ENCODE measurements at places on chromosomes 2 and 18.

DNA sequence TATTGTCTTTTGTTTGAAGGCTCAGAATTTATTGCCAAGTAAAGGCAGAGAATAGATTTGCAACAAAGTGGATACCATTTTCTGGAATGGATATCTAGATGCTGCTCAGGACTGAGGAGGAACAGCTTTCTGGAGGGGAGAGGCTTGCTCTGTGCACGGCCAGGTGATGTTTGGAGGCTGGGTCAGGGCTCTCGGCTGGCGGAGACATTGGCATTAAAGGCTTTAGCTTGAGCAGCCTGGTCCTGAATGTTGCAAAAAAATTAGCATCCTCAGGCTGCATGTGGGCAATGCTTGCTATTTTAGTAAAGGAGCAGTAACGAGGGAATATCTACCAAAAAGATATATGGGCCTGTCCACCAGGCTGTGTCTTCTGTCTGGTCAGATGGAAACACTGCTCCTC lies 20.4 kb downstream of the RNF144A start:
- no peak for DNase-seq

DNA sequence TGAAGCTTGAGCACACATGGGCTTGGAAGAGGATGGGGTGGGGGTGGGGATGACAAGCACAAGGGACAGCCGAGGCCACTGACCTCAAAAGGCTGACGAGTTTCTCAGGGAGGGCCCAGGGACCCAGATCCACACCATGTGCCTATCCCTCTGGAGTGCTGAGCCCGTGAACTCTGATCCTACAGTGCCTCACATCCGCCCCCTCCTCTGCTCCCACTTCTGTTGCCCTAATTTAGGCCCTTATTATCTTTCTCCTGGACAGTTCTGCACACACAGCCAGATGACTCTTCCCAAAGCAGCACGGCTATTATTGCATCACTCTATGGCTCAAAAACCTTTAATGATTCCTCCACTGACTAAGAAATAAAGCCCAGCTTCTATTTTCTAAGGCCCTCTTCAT lies 24.8 kb downstream of the CYRIA start:
- no peak for DNase-seq

- no peak for DNase-seq
Measured at GRCh38 chr2:79292239-79292957, 132.8 kb upstream of the REG3A start.

DNA sequence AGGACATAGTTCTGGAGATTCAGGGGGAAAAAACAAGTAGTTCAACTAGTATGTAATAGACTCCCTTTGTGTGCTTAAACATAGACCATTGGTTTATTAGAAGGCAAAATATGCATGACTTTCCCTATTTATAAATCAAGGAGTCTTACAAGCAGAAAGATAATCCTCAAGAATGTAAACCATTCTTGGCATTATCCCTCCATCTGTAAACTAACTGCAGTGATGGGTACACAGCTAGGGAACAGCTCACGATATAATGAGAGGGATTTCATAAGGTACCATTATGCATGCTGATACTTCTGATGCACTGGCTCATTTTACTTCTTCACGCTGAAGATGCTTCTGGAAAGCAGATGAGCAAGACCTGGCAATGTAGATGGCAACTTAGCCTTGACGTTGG lies 878 bp downstream of the FBXO15 start:
- no peak for DNase-seq

DNA sequence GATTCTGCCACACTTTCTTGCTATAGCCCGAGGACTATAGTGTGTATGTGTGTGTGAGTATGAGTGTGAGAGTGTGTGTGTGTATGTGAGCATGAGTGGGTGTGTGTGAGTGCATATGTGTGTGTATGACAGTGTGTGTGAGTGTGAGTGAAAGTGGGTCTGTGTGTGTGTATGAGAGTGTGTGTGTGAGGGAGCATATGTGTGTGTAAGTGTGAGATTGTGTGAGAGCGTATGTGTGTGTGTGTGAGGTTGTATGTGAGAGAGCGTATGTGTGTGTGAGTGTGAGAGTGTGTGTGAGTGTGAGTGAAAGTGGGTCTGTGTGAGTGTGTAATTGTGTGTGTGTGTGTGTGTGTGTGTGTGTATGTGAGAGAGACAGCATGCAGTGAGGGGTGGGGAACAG lies 89.0 kb upstream of the ACSL3 start:
- DNase-seq, result no peak

DNA sequence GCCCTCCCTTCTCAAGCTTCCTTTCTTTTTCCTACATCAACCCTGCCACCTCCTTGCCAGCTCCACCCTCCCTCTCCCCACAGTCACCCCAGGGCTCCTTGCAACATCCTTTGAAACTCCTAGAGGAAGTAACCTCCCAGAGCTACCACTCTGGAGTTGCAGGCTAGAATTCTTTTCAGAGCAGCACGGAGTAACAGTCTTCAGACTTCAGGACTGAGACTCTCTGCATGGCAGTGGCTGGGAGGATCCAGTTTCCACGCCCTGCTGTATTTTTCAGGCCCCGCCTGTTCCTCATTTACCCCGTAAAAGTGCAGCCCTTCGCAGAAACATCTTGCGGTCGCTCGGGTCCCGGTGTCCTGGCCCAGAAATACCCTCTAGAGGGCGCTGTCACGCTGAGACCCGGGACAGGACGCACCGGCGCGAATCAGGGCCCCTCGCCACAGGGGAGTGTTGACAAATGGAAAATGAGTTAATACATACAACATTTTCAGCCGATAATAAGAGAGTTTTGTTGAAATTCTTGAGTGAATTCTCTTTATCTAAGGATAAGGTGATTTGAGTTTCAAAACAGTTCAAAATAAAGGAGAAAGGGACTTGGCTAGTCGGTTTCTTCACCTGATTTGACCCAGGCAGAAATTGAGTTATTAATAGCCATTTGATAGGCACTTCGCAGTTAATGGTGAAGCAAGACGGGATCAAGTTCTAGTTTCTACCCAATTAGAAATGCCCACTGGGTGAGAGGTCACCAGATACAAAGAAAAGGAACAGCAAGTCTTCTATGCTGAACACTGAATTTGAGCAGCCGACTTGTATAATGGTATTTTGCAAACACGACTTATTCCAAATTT lies 18.5 kb upstream of the NTSR2 start:
- peak; percentile 61 for DNase-seq

- DNase-seq, result no peak
Measured at GRCh38 chr18:55206927-55207326, 247.7 kb upstream of the CCDC68 start.

GRCh38 chr2:16522031-16522831 lies 143.4 kb downstream of the CYRIA start:
- DNase-seq, result no peak

DNA sequence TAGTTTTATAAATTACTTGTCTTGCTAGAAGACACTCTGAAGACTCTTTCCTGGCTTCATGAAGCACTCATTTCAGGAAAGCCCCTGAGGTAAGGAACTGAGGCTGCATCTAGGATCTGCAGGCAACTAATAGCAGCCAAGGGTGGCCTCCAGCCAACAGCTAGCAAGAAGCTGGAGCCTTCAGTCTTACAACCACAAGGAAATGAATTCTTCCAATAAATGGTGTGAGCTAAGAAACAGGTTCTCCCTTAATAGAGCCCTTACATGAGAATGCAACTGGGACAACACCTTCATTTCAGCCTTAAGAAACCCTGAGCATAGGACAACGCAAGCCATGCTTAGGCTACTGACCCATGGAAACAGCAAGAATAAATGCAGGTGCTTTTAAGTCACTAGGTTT lies 254.6 kb upstream of the RBBP8 start:
- no peak for DNase-seq
